ENCODE measurements at places on chromosomes 5 and 9. TPM values are rescaled to one million over a fixed set of nuclear protein-coding genes. Genes with fewer than 3 reads are reported as not detected.

DNA sequence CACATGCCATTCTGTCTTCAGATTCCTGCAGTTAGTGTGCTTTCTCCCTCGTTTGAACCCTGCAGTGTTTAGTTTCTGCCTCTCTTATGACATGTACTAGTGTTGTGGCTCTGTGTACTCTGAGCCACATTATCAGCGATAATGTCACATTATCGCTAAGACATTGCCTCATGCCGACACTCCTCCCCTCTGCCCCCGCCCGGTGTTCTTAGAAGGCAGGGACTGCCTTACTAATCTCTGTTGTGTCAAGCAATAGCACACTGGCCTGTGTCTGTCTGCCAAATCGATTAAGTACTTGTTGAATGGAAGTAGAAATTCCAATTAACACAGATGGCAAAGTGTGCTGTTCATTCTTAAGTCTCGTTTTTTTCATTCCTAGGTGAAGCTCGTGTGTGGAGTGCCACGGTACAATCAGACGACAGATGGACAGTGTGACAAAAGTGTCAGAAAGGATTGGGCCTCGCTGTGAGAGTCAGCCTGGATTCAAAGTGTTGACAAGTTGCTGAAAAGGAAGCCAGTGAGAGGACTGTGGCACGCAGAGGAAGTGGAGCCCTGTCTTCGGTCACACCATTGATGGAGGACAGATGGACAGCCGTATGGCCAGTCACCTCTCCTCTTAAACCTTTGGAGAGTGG, 10.5 kb downstream of the PIK3R1 start:
- DNase-seq = no peak

Gene HAVCR2
- total RNA-seq = 3.9 TPM

Gene PHF24
- total RNA-seq = not detected

DNA sequence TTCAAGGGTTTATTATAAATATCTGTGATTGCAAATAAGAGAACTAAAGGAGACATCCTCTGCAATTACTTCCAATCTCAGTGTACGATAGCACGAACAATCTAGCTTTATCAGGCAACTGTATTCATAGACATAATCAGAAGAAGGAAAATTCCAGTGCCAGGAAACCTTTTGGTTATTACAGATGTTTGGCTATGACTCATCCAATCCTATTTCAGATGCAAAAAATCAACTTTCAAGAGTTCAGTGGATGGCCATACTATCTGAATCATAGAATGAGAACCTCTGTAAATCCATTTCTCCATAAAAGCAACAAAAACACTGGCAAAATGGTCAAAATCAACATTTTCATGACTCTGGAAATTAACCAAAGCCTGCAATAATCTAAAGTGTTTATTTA, 37.9 kb downstream of the GAS1 start:
- no peak for DNase-seq

GRCh38 chr5:60277941-60278340, 384.4 kb upstream of the PDE4D start:
- DNase-seq = no peak

Gene EGFL7
- total RNA-seq = 18.0 TPM

DNA sequence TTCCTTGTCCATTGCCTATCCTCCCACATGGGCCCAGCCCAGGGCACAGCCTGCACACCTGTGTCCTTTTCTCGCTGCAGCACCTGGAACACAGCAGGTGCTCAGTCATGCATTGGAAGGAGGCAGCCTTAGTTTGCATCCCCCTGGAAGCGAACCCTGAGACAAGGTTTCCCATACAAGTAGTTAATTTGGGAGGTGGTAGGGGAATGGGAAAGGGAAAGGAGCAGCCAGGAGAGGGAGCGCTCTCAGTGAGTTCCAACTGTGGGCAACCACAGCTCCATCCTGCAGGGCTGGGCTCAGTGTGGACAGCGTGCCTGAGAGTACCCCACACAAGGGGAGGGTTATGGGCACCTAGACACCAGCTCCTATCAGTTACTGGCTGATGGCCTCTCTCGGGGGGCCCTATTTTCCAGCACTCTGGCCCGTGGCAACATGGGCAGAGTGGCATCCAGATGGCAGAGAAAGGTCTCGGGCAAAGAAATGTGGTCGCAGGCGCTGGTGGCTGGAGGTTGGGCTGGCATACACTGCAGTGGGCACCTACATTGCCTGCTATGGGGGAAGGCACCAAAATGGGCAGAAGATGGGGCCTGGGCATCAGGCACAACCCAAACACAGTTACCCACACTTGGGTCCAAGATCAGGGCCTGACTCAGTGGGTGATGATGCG, 50.1 kb downstream of the TSPAN17 start:
- no peak for DNase-seq

DNA sequence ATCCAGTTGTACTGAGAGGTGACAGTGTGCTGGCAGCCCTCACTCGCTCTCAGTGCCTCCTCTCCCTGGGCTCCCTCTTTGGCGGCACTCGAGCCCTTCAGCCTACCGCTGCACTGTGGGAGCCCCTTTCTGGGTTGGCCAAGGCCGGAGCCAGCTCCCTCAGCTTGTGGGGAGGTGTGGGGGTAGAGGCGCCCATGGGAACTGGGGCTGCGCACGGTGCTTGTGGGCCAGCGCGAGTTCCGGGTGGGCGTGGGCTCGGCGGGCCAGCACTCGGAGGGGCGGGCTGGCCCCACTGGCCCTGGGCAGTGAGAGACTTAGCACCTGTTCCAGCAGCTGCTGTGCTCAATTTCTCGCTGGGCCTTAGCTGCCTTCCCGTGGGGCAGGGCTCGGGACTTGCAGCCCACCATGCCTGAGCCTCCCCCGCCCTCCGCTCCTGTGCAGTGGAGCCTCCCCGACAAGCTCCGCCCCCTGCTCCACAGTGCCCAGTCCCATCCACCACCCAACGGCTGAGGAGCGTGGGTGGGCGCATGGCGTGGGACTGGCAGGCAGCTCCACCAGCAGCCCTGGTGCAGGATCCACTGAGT, 342.2 kb upstream of the ZNF608 start:
- no peak for DNase-seq

Data from M059J (cell line).